Tongue (tissue), 3 donors: ENCODE measurements at places on chromosomes 3 and 15.

DNA sequence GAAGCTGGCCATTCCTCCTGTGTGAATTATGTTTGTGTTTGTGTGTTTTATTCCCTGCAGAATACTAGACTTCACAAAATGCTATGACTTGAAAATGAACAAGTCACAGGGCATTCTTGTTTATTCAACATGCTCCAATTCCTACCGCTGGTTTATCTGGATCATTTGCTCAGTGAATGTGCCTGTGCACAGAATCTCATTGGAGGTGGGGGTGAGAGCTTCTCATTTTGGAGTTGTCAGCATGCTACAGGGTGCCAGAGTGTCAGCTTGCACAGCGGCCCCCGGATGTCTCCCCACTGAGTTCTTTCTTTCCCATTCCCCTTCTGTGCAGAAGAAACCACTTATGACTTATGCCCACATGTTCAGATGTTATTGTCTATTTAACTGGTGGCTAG is 428.7 kb downstream of the ROBO2 start:
- no peak for DNase-seq

- DNase-seq: no peak
These were observed 68.5 kb upstream of the PLCL2 start for GRCh38 chr3:16816048-16816780.

GRCh38 chr3:101825904-101826445 is 23.3 kb upstream of the NFKBIZ start:
- no peak for DNase-seq

DNA sequence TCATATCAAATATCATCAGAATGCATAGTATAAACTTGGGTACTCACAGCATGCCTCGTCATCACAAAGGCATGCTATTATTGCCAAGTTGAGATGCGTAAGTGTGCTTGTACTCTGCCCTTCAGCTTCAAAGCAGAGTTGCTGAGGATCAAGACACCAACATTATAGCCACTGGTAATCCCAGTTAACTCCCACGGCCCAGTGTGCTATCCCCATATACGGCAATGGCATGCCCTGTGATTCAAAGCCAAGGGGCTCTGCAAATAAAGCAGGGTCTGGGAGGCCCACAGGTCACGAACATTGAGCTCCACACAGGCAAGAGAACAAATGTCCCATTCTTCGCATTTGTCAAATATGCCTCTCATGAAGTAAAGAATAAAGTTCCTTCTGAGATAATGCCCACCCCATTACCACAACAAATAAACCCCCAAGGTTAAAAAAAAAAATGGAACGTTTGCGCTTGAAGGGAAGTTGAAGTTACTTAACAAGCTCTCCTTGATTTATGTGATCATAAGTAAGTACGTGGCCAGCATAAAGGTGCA is 298.1 kb upstream of the NECTIN3 start:
- DNase-seq: peak; percentile 77
